ENCODE measurements at places on chromosomes 7 and 10.

GRCh38 chr10:31142026-31142425, 110.4 kb upstream of the ZNF438 start:
- DNase-seq: no peak

DNA sequence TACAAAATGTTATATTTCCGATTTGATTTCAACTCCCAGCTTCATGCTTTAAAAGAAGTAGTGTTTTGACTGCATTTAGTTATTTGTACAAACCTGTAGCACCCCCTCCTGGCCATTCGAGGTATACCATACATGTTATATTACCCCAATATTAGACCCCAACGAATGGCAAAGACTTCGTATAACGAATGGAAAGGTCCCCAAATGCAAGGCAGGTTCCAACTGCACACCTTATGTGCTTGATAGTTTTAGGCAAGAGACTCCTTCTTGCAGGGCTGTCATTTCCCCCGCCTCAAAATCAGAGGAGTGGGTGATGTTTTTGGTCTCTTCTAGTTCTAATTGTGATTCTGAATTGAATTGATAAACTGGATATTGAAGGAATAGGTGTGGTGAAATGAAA, 101.1 kb upstream of the TARP start:
- peak; percentile 69 for DNase-seq

DNA sequence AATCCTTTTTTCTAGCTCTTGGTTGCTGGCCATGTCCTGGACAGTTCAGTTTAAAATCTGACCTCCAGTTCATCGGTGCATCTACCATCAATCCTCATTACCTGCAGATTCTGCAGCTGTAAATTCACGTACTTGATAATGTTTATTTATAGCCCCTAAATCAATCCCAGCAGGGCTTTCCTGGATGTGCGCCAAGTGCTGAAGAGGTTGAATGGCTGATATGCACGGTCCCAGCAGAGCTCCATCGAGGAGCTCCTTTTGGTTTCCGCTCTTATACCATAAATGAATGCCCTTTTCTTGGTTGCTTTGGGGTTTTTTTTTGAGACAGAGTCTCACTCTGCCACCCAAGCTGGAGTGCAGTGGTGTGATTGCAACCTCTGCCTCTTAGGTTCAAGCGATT, 91.2 kb upstream of the CCZ1B start:
- no peak for DNase-seq

- no peak for DNase-seq
These were observed 9.4 kb upstream of the PPP2R2D start for GRCh38 chr10:131891196-131891928.

- DNase-seq: no peak
These were observed 93.5 kb downstream of the MBL2 start for GRCh38 chr10:52679117-52679516.

GRCh38 chr7:47647918-47648250, 66.0 kb upstream of the TNS3 start:
- no peak for DNase-seq

DNA sequence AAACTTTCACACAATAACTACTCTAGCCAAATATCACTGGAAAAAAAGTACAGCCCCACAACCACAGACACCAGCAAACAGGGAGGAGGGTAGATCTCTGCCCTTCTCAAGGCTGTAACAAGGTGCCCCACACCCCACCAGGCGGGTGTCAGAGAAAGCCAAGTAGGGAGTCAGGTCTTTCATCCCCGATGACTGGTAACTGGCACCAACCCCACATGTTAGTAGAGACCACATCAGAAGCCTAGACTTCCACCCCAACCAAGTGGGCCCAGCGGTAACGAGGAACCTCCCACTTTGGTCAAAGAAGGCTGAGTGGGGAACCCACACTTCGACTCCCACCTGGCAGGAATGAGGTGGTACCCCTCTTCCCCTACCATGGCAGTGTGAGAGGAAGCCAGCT, 16.4 kb upstream of the RUFY2 start:
- no peak for DNase-seq

DNA sequence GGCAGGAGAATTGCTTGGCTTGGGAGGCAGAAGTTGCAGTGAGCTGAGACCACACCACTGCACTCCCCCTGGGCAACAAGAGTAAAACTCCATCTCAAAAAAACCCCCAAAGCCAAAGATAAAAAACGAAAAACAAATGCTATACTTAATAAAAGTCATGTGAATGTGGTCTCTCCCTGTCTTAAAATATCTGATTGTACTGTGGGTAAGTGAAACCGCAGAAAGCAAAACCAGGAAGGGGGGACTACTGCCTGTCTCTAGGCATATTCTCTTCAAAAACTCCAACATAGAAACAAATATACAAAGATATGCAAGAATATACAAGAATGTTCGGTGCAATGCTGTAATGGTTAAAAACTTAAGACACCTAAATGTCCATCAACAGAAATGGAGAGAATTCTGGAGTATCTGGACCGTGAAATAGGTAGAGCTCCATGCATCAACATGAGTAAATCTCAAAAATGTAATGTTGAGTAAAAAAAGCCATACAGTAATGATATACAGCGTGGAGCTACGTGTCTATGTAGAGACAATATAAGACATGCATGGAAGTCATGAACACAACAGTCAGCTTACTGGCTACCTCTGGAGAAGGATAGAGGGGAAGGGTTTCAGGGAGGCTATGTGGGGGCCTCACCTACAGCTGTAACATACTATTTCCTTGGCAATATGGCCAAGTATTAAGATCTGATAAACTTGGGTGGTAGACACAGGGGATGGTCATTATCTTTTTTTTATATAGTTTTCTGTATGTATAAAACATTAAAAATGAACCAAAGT, 2.1 kb downstream of the ZNF394 start:
- no peak for DNase-seq

- no peak for DNase-seq
These were observed 33.6 kb downstream of the CTNNA3 start for GRCh38 chr10:67662415-67662814.

GRCh38 chr7:31019509-31019908, 32.6 kb upstream of the ADCYAP1R1 start:
- DNase-seq: no peak

- DNase-seq: no peak
These were observed 22.9 kb upstream of the CREB3L2 start for GRCh38 chr7:138024765-138025164.

GRCh38 chr10:14349081-14349480, 18.4 kb upstream of the FRMD4A start:
- no peak for DNase-seq

GRCh38 chr7:3083350-3083749, 39.7 kb upstream of the CARD11 start:
- DNase-seq: no peak

- DNase-seq: no peak
These were observed 9.2 kb downstream of the OR2A5 start for GRCh38 chr7:144057954-144058353.

GRCh38 chr10:60570896-60571295, 181.2 kb upstream of the ANK3 start:
- no peak for DNase-seq

GRCh38 chr10:58746474-58747185, 234.0 kb downstream of the BICC1 start:
- no peak for DNase-seq

GRCh38 chr10:13392701-13393100, 44.6 kb upstream of the SEPHS1 start:
- no peak for DNase-seq

- DNase-seq: no peak
These were observed 429.4 kb upstream of the AKR1E2 start for GRCh38 chr10:4396401-4397283.

DNA sequence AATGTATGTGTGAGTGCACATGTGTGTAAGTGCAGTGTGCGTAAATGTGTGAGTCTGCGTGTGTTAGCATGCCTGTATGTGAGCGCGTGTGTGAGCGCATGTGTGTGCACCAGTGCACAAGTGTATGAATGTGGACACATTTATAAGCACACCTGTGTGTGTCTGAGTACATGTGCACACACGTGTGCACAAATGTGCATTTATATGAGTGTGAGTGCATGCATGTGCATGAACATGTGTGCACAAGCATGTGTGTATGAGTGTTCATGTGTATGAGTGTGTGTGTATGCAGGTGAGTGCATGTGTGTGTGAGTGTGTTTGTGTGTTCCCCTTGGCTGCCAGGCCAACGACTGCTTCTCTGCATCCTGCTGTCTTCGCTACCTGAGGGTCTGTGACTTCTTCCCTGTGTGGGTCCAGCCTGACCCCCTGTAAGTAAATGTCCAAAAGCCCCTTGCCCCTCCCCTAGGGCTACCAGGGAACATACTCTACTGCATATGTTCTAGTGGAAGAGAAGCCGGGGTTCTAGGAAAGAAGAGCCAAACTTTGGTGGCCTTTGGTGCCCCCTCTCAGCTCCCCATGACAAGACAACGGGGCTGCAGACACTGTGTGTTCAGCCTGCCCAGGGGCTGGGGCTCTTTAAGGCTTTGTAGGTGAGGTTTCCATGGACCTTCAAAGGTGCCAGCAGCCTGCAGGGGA, 17.0 kb downstream of the GOLGA7B start:
- DNase-seq: no peak

DNA sequence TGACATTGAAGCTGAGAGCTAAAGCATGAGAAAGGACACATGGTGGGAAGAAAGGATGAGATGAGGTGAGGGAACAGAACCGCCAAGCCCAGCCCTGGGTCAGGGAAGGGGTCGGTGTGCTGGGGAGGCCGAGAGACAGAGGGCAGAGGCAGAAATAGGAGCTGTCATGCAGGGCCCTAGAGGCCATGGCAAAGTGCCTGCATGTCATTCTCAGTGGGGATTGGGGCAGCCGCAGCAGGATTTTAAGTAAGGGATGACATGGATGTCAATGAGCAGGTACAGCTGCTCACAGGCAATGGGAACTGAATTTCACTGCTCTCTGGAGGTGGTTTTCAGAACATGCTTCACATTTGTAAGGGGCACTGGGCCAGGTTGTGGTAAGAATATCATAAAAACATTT, 227.4 kb downstream of the RAB11FIP2 start:
- DNase-seq: no peak

- DNase-seq: no peak
These were observed 60.2 kb upstream of the PHF14 start for GRCh38 chr7:10913457-10913856.

DNA sequence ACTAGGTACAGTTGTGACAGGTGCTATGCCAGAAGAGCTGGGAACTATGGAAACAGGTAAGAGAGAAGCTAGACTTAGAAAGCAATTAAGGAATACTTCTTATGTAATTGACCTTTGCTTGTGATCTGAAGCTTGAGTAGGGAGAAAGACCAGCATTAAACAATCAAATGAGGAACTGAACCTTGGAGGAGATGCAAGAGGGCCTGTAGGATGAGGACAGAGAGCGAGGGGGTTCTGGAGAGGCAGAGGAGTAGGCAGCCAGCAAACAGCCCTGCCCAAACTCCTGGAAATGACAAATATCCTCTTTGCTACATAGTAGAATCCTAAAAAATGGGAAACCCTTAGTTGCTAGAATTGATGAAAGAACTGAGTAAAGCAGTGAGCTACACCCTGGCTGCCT, 41.6 kb upstream of the FAM204A start:
- no peak for DNase-seq

DNA sequence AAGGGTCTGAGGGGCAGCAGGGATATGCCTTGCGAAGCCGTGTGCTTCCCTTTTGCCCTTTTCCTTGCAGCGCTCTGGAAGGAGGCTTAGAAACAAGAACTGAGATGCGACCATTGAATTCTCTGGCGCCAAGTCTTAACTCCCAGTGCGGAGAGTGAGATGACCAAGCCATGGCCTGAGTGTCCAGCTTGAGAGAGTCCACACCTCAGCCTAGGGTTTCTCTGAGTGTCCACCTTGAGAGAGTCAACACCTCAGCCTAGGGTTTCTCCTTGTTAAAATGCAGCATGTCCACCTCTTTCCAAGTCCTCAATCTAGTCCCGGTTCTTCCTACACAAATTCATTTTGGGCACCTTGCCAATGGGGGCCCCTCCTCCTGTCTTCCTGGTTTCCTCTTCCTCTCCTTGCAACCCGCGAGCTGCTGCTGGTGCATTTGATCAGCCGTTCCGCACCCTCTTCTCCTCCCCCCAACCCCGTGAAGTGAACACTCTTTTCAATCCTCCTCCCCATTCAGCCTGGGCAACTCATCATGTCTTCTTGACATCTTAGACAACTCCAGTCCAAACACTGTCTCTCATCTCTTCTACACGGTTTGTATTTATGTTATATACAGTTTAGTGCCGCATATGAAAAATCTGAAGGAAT, 178.2 kb upstream of the PITRM1 start:
- no peak for DNase-seq

DNA sequence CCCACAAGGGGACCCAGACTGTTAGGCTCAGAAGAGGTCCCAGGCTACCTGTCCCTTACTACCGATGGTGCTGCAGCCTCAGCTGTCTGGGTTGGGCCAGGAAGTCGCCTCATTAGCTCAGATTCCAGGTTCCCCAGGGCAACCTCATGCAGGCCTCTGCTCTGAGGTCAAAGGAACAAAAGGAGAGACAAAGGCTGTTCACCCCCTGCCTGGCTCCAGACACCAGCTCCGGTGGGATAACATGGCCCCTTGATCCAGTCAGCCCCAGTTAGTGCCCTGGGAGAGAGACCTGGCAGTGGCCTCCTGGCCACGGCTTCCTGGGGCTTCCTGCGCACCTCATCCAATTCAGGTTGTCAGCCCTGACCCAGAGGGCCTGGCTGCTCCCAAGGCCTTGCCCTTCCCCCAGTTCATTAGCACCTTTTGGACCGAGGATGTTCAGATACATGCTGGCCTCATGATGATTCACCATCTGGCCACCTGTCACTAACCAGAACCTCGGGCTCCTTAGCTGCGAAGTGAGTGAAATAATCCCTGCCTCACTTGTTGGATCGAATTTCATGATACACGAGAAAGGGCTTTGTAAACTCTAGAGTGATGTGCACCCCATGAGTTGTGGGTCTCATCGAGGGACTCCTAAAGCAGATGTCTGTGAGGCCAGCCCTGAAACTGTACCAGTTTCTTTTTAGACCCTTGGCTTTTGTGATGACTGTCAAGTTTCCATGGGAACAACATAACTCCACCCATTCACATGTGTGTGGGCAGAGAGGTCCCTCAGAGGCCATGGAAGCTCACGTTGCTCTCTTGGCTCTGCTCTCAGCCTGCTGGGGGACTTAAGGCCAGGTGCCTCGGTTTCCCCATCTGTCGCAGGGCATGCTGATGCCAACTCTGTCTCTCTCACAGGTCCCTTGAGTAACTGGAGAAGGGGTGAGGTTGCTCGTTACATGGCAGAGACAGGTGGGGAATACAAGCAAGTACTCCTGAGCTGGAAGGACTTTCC, 79.5 kb upstream of the PCBD1 start:
- no peak for DNase-seq

DNA sequence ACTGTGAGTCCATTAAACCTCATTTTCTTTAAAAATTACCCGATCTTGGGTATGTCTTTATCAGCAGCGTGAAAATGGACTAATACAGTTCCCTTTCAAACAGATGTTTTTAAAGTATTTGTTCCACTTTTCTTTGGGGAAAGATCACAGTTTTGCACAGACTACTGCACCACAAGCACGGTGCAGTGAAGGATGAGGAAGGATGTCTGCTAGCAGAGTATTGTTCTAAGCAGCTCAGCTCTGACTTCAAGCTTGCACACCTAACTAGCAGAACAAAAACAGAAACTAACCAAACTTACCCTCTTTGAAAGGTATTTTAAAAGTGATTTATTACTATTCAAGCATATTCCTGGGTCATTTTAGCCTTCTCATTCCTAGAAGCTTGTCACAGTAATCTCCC, 20.0 kb downstream of the THNSL1 start:
- DNase-seq: no peak

GRCh38 chr7:1767524-1767923, 97.4 kb downstream of the ELFN1 start:
- no peak for DNase-seq

- DNase-seq: no peak
These were observed 32.0 kb downstream of the SND1 start for GRCh38 chr7:127683776-127684681.

- DNase-seq: no peak
These were observed 580.1 kb downstream of the GRID1 start for GRCh38 chr10:85786401-85786899.
